Calu3 (cell line): ENCODE measurements at places on chromosomes 7 and 10. TPM values are rescaled to one million over a fixed set of nuclear protein-coding genes. Genes with fewer than 3 reads are reported as not detected.
A peak's percentile ranks its signal among the peaks of the same experiment; 100 is the strongest.

DNA sequence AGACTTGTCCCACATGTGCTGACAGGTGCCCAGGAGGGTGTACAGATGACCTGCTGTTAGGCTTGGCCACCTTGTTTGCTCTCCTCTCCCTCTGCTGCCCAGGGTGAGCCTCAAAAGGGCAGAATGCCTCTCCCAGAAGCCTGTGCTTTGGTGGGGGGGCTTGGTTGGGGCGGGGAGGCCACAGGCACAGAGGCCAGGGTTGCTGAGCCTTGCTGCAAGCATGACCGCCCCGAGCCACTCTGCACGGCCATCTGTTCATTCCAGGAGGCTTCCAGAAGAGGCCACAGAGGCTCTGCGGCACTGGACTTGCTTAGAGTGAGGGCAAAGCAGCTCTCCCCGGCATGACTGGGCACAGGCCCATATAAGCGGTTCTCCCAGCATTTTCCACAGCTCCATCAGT lies 190.8 kb downstream of the GLRX3 start:
- no peak overlapping the region for H3K4me3 ChIP-seq
- H3K27me3 ChIP-seq: no peaks in the 10 kb centered on the region
- no peaks in the 10 kb centered on the region for H3K4me1 ChIP-seq
- no peak overlapping the region for H3K27ac ChIP-seq

DNA sequence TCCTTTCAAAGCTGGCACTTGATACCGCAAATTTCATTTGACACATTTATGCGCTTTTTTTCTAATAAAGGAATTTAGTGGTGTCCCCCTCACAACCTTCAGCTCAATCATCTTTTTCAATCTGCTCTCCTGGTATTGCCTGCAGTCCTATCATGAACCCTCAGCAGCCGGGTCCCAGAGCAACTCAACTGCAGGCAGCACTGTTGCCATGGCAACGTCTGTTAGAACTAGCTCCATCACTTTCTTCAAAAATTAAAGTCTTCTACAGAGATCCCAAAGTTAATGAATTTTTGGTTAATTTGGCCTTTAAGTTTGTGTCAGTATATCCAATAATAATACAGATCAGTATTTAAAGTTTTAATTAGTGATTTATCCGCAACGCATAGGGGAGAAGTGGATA lies 136.1 kb upstream of the TARP start:
- H3K27ac ChIP-seq: no peak overlapping the region
- no peak overlapping the region for H3K4me3 ChIP-seq
- DNase-seq: no peak
- no peaks in the 10 kb centered on the region for H3K4me1 ChIP-seq

DNA sequence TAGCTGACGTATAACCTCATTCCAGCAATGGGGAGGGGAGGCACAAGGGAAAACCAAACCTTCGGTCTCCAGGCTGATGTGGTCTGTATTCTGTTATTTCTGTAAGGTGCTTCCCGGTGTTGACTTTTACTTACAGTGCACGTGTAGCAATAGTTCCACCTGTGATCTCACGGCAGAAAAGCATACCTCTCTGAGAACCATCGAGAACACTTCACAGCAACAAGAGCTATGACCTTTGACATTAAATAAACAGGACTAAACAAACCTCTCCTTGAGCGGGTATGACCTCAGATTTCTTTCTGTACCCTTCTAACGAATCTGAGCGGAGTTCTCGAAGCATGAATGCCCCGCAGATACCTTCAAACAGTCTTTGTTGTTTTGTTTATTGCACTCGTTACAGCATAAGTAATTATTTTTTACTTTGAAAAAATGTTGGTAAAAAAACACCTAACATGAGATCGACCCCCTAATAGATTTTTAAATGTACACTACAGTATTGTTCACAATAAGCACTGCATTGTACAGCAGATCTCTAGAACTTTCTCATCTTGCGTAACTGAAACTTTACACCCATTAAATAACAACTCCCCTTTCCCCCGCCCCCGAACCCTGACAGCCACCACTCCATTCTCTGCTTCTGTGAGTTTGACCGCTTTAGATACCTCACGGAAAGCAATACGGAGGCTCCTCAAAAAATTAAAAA lies 282.3 kb downstream of the GATA3 start:
- H3K4me3 ChIP-seq: no peak overlapping the region
- DNase-seq: no peak
- H3K4me1 ChIP-seq: peaks cover 6% of the 10 kb centered on the region

GRCh38 chr7:8982338-8982992 lies 549.1 kb downstream of the NXPH1 start:
- no peak overlapping the region for H3K4me3 ChIP-seq
- no peaks in the 10 kb centered on the region for H3K36me3 ChIP-seq
- H3K27me3 ChIP-seq: no peaks in the 10 kb centered on the region
- no peak for DNase-seq
- no peaks in the 10 kb centered on the region for H3K4me1 ChIP-seq

DNA sequence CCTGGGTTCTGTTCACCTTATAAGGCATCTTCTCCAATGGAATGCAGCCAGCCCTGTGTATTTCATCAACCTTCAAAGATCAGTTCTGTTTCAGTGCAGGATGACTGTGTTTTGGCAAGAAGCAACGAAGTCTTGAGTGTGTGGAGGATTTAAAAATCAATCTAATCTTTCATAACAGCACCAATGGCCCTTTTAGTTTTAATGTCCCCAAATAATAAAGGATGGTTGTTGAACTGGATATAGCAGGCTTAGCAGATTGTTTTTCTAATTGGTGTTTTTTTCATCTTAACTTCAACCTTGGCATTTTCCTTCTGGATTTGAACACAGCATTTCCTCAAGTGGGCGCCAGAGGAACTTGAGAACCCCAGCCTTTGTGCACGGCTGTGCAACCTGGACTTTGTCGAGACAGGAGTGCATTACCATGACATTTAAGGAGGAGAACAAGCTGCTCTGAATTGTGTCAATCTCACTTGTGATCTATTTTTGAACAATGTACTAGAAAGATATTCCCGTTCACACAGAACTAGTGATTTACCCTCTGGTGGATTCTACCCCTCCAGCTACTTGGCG lies 313.3 kb upstream of the AKR1E2 start:
- peak; percentile 59 for DNase-seq
- peaks cover 24% of the 10 kb centered on the region for H3K4me1 ChIP-seq
- no peaks in the 10 kb centered on the region for H3K27me3 ChIP-seq
- H3K36me3 ChIP-seq: no peaks in the 10 kb centered on the region
- H3K4me3 ChIP-seq: no peak overlapping the region

DNA sequence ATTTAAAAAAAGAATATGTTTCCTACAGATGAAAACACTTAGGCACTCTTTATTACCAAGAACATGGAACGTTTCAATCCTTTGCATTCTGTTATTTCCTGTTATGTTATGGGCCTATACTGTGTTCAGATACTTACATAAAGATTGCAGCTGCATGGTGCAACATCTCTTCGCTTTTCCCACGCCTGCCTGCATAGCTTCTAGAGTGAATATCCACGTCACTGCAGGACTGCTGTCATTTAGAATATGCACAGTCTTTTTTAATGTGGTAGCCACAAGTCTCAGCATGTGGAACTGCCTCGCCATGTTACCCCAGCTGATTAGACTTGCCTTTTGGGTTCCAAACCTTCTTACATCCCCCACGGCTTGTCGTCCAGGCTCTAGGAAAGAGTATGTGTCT lies 69.6 kb upstream of the GATA3 start:
- no peaks in the 10 kb centered on the region for H3K36me3 ChIP-seq
- no peak overlapping the region for H3K27ac ChIP-seq
- no peak for DNase-seq
- H3K4me3 ChIP-seq: no peak overlapping the region
- H3K27me3 ChIP-seq: no peaks in the 10 kb centered on the region

DNA sequence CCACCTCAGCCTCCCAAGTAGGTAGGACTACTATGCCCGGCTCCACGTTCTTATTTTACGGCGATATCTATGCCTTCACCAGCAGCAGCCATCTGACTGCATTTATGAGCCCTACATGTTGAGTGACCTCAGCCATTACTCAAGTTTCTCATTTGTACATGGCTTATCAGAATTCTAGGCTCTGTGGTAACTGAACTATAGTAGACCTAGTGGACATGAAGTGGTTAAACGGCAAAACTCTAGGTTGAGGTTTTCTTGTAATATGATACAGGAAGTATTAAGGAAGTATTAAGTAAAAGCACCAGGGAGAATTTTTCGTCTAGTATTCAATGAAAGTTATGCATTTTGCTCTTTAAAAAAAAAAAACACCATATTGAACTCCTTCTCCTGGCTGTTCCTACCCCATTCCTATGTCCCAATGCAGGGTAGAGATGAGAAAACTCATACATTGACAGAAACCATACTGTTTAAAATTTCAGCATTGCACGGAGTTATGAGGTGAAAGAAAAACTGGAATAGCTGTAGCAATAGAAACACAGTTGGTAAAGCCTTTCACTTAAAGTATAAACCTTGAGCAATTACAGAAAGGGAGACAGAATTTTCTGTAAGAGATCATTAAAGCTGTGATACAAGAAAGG lies 39.8 kb upstream of the EPC1 start:
- H3K4me1 ChIP-seq: peaks cover 17% of the 10 kb centered on the region
- no peaks in the 10 kb centered on the region for H3K36me3 ChIP-seq
- H3K27me3 ChIP-seq: no peaks in the 10 kb centered on the region
- no peak overlapping the region for H3K4me3 ChIP-seq

GRCh38 chr7:66167773-66168387 lies 37.3 kb upstream of the TPST1 start:
- H3K4me3 ChIP-seq: no peak overlapping the region
- H3K36me3 ChIP-seq: no peaks in the 10 kb centered on the region
- H3K27ac ChIP-seq: no peak overlapping the region

DNA sequence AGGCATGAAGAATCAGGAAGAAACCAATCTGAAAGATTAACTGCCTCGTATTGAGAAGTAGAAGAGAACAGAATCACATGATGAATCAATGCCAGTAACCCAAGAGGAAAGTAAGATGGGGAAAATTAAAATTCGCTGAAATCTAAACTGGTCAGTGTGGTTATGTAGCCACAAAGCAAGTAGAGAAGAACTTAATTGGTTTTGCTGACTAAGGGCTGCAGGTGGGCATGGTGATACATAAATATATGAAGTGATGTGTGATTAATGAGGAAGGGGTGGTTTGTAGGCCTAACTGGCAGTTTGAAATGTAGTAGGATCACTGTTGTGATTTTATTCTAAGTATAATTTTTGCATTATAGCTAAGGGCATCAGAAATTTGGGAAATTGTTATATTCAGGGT lies 83.5 kb upstream of the LRRTM3 start:
- no peak overlapping the region for H3K4me3 ChIP-seq
- peak overlapping the region; percentile 27 for H3K27ac ChIP-seq
- DNase-seq: no peak
- H3K4me1 ChIP-seq: peaks cover 40% of the 10 kb centered on the region
- H3K27me3 ChIP-seq: no peaks in the 10 kb centered on the region

- no peaks in the 10 kb centered on the region for H3K27me3 ChIP-seq
- no peaks in the 10 kb centered on the region for H3K4me1 ChIP-seq
- H3K27ac ChIP-seq: no peak overlapping the region
- no peak for DNase-seq
- H3K4me3 ChIP-seq: no peak overlapping the region
- H3K36me3 ChIP-seq: no peaks in the 10 kb centered on the region
Observed at GRCh38 chr10:24857031-24857725, 95.2 kb downstream of the PRTFDC1 start.

DNA sequence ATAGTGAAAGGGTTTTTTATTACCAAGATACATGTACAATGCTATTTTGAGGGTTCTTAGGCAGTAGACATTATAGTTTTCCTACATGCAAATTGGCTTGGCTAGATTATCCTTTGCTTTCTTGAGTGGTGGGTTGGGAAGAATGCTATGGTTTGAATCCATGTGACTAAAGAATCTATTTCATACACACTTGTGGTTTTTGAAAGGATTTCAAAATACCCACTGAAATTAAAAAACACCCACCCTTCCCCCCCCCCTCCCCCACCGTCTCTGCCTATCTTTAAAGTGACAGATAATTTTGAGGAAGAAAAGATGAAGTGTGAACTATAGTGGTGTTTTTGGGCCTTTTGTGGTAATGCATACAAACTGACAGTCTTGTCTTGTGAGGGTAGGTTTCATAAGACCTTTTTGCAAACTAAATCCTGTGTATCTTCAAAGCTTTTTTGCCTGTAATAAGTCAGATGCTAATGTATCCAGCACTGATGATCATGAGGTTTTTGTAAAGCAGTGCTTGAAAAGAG lies 90.9 kb downstream of the TPST1 start:
- no peak overlapping the region for H3K4me3 ChIP-seq
- no peaks in the 10 kb centered on the region for H3K4me1 ChIP-seq
- no peak for DNase-seq
- no peak overlapping the region for H3K27ac ChIP-seq

GRCh38 chr10:34966451-34966850 lies 123.7 kb downstream of the CUL2 start:
- peaks cover 11% of the 10 kb centered on the region for H3K4me1 ChIP-seq
- H3K36me3 ChIP-seq: no peaks in the 10 kb centered on the region
- no peak for DNase-seq
- no peak overlapping the region for H3K27ac ChIP-seq
- no peak overlapping the region for H3K4me3 ChIP-seq

- H3K4me3 ChIP-seq: no peak overlapping the region
- peaks cover 23% of the 10 kb centered on the region for H3K4me1 ChIP-seq
- no peak for DNase-seq
Observed at GRCh38 chr7:123876557-123877256, 31.7 kb downstream of the HYAL4 start.

- no peak overlapping the region for H3K4me3 ChIP-seq
- no peaks in the 10 kb centered on the region for H3K4me1 ChIP-seq
- H3K27me3 ChIP-seq: peaks cover 15% of the 10 kb centered on the region
- DNase-seq: no peak
Observed at GRCh38 chr10:115026746-115027140, 66.4 kb upstream of the ATRNL1 start.

DNA sequence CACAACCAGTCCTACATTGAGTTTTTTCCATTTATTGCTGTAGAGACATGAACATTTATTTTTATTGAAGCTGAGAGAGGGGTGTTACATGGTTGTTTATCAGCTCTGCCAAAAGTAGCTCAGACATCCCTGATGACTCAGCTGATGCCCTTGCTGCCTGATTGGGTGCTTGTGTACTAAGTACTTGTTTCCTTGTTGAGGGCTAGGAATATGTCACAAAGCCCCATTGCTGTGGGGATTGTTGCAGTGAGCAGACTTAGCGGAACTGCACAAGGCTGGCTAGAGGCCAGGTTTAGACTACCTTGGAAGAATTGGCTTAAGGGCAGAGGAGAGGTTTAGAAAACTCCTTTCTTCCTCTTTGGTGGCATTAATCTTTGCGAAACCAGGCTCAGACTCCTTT lies 110.6 kb downstream of the AUTS2 start:
- H3K27me3 ChIP-seq: no peaks in the 10 kb centered on the region
- H3K36me3 ChIP-seq: no peaks in the 10 kb centered on the region
- no peaks in the 10 kb centered on the region for H3K4me1 ChIP-seq
- DNase-seq: no peak
- no peak overlapping the region for H3K27ac ChIP-seq

GRCh38 chr10:63166742-63167258 lies 33.7 kb downstream of the NRBF2 start:
- H3K4me1 ChIP-seq: no peaks in the 10 kb centered on the region
- no peak overlapping the region for H3K27ac ChIP-seq
- H3K4me3 ChIP-seq: no peak overlapping the region
- H3K36me3 ChIP-seq: peaks cover 59% of the 10 kb centered on the region

SLC26A3 gene
- not detected in 2 replicates for total RNA-seq

CLRN3 gene
- total RNA-seq: 0.52 and 0.76 TPM in 2 replicates

CYP17A1 gene
- total RNA-seq: not detected in 2 replicates

PTPN12 gene
- 61.2 and 65.9 TPM in 2 replicates for total RNA-seq

NME8 gene
- total RNA-seq: not detected in 2 replicates

TET1 gene
- 1.2 TPM in 2 replicates for total RNA-seq

FOXK1 gene
- total RNA-seq: 65.9 and 67.1 TPM in 2 replicates

SFMBT2 gene
- total RNA-seq: 0.64 and 1.7 TPM in 2 replicates

SPDYE6 gene
- total RNA-seq: not detected in 2 replicates

GPR85 gene
- not detected in 2 replicates for total RNA-seq
